ENCODE measurements at places on chromosomes 3 and 15.

- DNase-seq = no peak
These were observed 8.4 kb downstream of the DNAJA4 start for GRCh38 chr15:78272776-78273175.

DNA sequence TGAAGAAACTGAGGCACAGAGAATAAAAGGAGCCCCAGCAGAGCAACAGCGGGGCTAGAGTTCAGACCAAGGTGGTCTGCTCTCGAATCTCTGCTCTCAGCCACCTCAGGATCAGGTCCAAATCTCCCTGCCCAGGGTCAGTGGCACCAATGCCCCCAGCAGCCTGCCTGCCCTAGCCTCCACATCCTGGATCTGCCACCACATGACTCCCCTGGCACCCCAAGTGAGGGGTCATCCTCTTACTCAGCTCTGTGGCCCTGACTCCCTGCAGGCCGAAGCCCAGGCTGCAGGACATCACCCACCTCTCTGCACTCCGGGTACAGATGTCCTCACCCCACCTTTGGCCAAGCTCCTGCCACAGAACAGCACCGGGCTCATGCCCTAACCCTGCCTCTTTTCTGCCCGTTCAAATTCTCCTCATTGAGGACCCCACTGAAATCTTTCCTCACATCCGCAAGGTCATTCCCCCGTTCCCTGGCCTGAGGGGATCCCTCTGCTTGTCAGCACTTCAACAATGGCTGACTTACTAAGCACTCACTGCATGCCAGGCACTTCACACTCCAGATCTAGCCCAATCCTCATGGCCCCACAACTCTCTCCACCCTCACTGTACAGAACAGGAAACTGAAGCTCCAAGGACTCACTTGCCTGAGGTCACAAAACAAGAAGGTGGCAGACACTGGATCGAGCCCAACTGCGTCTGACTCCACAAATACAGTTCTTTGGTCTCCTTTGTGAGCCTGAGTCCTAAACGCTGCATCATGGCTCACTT is 4.3 kb downstream of the PPIB start:
- DNase-seq = no peak

DNA sequence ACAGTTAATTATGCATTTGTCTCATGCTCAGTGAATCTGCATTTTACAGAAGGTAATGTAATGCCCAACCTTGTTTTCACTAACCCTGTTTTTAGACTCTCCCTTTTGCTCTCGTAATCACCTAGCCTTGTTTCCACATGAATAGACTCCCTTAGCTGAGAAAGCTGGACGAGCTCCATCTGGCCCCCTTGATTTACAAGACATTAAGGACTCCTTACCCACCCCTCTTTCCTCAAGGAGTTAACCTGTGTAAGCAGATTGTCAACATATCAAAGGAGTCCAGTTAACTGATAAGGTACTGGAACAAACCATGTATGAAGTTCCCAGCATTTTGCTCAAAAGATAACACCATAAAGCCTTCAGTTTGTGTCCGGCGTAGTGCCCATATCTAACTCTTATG is 99.6 kb downstream of the VPS8 start:
- no peak for DNase-seq

- no peak for DNase-seq
These were observed 26.8 kb upstream of the ELP6 start for GRCh38 chr3:47540281-47540680.

GRCh38 chr3:129085818-129086217 is 25.2 kb downstream of the GP9 start:
- DNase-seq = no peak

- DNase-seq = no peak
These were observed 30.5 kb upstream of the ATP10A start for GRCh38 chr15:25893596-25893995.

GRCh38 chr15:66798426-66799061 is 96.5 kb downstream of the SMAD6 start:
- no peak for DNase-seq

GRCh38 chr3:152375546-152375945 is 106.8 kb downstream of the MBNL1 start:
- DNase-seq = no peak

- no peak for DNase-seq
These were observed 5.8 kb downstream of the TPRA1 start for GRCh38 chr3:127584734-127585133.

- no peak for DNase-seq
These were observed 264.6 kb downstream of the RORA start for GRCh38 chr15:60964527-60964926.

DNA sequence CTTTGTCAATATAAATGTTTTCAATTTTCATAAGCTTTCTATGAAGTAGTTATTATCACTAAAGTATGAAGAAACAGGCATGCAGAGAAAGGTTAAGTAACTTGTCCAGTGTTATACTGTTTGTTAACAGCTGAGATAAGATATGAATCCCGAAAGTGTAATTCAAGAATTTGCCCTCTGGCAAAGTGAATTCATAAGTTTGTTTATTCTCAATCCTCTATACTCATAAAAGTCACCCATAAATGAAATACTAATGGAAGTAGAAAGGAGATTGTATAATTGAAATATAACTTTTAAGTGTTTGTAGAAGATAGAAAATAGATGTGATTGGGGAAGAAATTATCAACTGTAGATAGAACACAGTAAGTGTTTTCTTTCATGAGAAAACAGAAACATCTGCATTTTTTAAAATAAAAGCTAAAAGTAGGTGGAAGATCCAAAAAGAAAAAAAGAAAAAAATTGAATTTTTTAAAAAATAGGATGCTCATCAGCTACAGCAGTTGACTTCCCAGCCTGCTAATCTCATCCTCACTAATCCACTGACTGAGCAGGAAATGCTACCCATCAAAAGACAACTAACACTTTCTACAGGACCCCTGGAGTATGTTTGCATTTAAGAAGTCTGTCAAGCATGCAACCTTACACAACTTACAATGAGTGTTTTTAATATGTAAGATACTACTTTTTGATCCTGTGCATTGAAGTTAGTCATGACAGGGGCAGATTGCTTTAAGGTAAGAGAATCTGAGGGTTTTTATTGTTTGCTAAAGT is 878.1 kb downstream of the SI start:
- no peak for DNase-seq

DNA sequence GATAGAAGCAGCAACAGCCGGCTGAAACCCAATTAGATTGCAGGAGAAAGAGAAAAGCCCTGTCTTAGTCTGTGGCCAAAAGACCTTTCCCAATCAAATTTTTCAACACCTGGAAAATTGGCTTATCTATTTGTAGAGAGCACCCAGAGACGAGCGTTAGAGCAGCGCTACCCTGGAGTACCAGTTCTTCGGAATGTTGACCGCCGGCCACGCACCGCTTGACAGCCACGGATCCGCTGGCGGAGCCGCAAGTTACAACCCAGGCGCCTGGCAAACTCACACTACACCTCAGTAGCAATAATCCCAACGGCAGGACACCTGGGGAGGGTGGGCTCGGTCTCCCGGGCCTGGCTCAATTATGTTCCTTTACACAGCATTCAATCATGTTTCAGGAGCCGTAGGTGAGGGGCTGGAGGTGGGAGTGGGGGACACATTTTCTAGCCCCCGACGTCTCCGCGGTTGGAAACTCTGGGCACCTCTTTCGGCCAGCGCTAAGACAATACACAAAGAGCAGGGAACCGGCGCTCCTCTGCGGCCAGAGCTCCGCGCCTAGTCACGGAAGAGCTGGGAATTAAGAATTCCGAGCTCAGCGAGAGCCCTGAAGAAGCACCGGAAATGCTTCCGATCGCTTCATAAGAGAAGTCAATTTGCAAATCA is 1.2 kb downstream of the MB21D2 start:
- DNase-seq = no peak

GRCh38 chr3:137194301-137194700 is 236.5 kb downstream of the IL20RB start:
- DNase-seq = no peak

- no peak for DNase-seq
These were observed at the start of gene CALML4 for GRCh38 chr15:68204776-68205557. CALML4 (minus strand) TSS chr15:68205332; CDS start chr15:68205247, 85 bp downstream.

DNA sequence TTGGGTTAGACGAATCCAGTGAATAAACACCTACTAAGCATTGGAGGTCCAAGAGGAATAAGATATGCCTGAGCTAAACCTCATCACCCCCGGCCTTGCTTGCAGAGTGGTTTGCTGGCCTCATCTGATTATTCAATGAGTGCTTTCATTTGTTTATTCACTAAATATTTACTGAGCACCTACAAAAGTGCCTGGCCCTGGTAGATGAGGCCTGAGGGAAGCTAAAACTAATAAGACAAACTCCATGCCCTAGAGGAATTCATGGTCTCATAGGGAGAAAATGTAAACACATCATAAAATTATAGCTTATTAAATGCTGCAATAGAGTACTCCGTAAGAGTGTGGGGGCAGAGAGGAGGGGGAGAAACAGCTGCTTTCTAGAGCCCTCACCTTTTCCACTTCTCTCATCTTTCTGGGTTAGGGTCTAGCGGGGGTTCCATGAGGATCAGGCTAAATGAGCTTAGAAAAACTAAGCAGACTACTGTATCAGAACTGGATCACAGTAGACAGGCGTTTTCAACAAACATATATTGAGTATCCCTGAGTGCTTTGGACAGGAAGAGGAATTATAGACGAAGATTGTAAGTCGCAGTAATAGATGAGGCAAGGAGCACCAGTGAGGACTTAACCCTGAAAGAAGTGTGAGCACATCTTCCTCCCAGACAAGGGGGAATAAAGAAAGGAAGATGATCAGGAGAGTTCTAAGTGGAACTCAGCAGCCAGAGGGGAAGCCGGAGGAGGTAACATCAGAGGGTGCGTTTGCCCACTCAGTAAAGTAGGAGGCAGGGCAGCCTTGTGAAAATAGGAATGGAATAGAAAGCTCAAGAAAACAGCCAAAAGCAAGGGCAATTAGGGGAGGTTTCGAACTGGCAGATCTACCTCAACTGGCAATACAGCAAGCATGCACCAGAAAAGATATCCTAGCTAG is 31.5 kb upstream of the LAMP3 start:
- DNase-seq = no peak

- no peak for DNase-seq
These were observed 13.8 kb upstream of the SCG3 start for GRCh38 chr15:51667478-51667877.

DNA sequence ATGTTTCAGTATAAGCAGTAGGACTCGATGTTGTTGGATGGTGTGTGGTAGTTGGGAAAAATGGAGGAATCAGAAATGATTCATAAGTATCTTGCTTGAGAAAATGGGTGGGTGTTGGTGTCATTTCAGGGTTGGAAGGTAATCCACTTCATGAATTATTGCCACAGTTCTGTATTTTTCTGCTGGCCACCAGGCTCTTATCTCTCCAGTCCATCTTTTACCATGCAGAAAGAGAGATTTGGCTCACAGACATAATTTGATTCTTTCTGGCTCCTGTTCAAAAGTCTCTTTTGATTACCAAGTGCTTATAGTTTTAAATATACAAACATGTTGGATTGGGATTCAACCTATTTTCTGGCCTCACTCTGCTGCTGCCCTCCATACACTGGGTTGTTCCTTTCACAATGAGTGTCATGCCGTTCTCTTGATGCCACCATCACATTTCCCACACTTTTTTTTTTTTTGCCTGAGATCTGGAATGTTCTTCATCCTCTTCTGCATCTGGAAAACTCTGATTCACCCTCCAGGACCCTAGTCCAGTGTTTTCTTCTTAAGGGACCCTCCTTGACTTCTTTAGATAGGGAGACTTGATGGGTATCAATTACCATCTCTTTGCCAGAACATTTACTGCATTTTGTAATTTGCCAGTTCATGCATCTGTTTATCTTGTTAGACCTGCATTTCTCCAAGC is 69.4 kb upstream of the GAP43 start:
- DNase-seq = no peak
